ENCODE measurements at places on chromosomes 2 and 18. TPM values are rescaled to one million over a fixed set of nuclear protein-coding genes. Genes with fewer than 3 reads are reported as not detected.

Gene IMPACT
- 14.3 TPM for total RNA-seq

Gene DCAF17
- total RNA-seq: 11.6 TPM

Gene SGPP2
- total RNA-seq: 0.29 TPM

Gene CCDC102B
- 0.58 TPM for total RNA-seq

Gene GALNT3
- not detected for total RNA-seq

Gene BOLL
- total RNA-seq: not detected
